ENCODE measurements at places on chromosomes 7 and 10. TPM values are rescaled to one million over a fixed set of nuclear protein-coding genes. Genes with fewer than 3 reads are reported as not detected.

The CREM gene
- total RNA-seq: 21.8 TPM

DNA sequence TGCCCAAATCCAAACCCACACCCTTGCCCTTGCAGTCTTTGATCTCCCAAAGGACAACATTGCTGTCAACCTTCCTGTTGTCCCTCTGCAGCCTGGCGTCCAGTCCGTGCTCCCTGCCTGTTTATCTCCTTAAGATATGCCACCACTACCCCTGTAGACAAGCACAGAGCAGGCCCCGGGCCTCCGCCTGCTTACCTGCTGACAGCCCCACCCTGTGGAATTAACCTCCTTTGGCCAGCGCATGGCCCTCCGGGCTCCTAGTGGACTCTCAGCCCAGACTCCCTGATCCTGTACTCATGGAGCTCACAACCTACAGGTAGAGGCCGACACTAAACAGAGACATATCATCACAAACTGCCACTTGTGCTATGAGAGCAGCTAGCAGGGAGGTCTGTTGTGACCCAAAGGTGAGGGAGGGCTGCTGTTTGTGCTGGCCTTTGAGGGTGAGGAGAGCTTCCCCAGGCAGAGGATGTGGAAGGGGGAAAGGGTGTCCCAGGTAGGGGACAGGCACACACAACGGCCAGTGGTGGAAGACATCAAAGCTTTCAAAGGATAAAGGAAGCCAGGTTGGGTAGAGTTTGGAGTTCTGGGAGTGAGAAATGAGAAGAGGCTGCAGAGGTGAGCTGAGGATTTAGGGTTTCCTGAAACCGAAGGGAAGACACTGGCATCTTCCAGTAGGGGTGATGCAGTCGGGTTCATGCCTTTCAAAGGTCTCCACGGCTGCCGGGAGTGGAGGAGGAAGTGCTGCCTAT is 174.5 kb upstream of the ZMIZ1 start:
- H3K4me3 ChIP-seq: no peak overlapping the region
- H3K27me3 ChIP-seq: no peaks in the 10 kb centered on the region
- no peak for DNase-seq
- no peaks in the 10 kb centered on the region for H3K4me1 ChIP-seq
- H3K36me3 ChIP-seq: no peaks in the 10 kb centered on the region
- no peak overlapping the region for H3K27ac ChIP-seq

- H3K27ac ChIP-seq: no peak overlapping the region
- no peak overlapping the region for H3K4me3 ChIP-seq
- H3K36me3 ChIP-seq: no peaks in the 10 kb centered on the region
- DNase-seq: no peak
Observed at GRCh38 chr7:49327155-49327554, 402.8 kb downstream of the CDC14C start.

DNA sequence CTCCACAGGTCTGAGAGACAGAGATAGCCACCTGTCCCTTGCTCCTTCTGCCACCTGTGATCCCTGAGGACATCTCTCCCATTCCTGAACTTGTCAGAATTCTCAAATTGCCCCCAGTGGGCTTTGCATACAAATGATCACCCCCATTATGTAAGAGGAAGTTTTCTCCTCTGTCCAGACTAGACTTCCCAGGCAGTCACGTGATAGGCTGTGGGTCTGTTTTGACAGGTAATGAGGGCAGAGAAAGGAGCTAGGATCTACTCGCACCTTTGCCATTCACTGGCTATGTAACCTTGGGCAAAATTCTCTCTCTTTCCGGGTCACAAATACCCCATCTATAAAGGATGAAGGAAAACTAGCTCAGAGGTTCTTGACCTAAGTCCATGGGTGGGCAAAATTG is 21.4 kb upstream of the TM9SF3 start:
- H3K36me3 ChIP-seq: no peaks in the 10 kb centered on the region
- no peak for DNase-seq
- H3K4me1 ChIP-seq: peaks cover 16% of the 10 kb centered on the region
- H3K27me3 ChIP-seq: no peaks in the 10 kb centered on the region
- H3K27ac ChIP-seq: no peak overlapping the region

- H3K36me3 ChIP-seq: peaks cover 6% of the 10 kb centered on the region
- H3K27ac ChIP-seq: no peak overlapping the region
- no peak overlapping the region for H3K4me3 ChIP-seq
Observed at GRCh38 chr7:38756521-38756920, 125.3 kb upstream of the AMPH start.

DNA sequence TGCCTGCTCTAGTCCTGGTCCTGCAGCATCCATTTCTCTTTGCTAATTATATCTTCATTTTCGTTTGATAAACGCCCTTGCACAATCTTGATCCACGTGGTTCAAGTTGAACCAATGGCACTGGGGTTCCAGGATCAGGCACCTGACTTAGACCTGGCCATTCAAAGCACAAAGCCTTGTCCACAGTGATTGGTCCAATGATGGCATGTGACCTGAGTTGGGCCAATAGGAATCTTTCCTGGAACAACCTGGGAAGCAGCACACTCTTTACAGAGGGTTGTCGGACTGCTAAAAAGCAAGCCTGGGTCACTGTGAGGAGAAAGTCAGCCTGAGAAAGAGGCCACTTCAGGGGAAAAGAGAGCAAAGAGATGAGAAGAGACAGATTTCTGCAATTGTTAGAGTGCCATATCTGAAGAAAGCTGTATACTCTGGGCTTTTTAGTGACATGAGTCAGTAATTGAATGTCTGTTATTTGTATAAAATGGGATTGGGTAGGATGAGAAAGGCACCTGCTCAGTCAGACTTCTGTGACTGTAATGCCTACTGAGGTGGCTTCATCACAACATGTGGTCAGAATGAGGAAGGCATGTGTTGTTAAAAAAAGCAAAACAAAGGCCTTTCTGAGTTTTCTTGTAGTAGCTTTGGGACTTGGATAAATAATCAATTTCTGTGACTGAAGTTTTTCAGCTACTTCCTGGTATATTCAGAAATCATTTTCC is 4.4 kb upstream of the STEAP4 start:
- DNase-seq: no peak
- no peaks in the 10 kb centered on the region for H3K27me3 ChIP-seq
- no peaks in the 10 kb centered on the region for H3K36me3 ChIP-seq
- peaks cover 31% of the 10 kb centered on the region for H3K4me1 ChIP-seq

GRCh38 chr7:38629651-38630510 is 1.3 kb downstream of the AMPH start:
- H3K27ac ChIP-seq: no peak overlapping the region
- no peak for DNase-seq
- peaks cover 50% of the 10 kb centered on the region for H3K27me3 ChIP-seq
- H3K4me1 ChIP-seq: peaks cover 20% of the 10 kb centered on the region

Data from esophagus squamous epithelium (tissue), 5 donors.